NCI-H69 (cell line): ENCODE measurements at places on chromosomes 12 and 14.

DNA sequence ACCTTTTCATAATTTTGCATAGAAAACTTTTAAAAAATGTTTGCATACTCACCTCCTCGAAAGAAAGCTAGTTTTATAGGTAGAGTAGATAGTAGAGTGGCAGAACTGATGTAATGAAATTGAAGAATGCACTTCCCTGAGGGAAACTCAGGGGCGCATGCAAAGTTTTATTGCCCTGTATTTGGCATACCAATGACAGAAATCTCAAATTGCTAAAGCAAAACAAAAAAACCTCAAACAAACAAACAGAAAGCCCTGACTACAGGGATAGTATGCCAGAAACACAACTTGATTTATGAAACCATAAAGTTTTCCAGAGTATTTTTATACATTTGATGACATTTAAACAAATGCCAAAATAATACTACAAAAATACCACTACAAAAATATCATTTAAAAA, 1.8 kb downstream of the RASSF9 start:
- peak; percentile 78 for DNase-seq

- DNase-seq, result no peak
Measured at GRCh38 chr14:36585100-36585499, 2.7 kb upstream of the NKX2-8 start.

DNA sequence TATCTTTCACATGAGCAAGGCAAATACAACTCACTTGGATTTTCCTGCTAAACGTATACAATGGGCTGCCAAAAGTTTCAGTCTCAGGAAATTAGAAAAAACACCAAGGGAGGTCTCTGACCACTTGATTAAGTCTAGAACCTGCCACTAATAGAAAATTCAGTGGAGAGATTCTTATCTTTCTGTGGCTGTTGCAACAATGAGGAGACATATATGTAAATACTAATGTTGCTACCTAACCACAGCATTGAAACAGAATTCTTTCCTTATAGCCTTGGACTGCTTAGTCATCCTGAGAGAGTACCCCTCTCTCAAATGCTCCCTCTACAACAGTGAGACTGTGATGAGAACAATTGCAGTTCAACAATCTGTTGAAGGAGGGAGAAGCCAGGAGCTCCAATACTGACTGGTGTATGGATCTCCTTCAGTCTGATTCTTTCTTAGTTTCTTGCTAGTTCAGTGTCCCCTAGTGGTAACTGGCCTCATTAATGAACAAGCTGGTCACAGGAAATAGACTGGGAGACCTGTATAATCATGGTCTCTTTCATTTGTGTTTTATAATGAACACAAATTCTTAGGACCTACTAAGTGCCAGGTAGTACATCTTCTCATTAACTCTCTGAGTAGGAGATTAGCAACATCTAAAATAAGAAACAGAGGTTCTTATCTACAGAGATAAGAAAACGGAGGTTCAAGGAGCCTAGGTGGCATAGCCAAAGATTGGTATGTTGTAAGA, 164.5 kb downstream of the SLC38A4 start:
- DNase-seq, result peak; percentile 88

- no peak for DNase-seq
Measured at GRCh38 chr12:4388662-4389061, 9.2 kb upstream of the FGF23 start.

DNA sequence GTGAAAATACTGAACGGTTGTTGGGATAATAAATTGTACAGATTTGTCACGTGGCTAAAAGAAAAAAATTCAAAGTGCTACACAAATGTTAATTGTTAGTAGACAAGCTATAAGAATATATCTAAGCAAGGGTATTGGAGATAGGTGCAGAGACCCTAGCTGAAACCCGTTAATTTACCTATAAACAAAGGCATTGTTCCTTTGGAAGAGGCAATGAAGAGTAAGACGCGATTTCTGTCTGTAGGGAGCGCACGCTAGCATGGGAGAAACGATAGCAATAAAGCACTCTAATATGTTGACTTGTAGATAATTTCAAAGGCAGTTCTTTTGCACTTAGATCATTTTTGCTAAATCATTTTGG, 565 bp downstream of the CCDC77 start:
- no peak for DNase-seq

- DNase-seq, result no peak
Measured at GRCh38 chr12:122966743-122967550, 684 bp upstream of the ABCB9 start.

DNA sequence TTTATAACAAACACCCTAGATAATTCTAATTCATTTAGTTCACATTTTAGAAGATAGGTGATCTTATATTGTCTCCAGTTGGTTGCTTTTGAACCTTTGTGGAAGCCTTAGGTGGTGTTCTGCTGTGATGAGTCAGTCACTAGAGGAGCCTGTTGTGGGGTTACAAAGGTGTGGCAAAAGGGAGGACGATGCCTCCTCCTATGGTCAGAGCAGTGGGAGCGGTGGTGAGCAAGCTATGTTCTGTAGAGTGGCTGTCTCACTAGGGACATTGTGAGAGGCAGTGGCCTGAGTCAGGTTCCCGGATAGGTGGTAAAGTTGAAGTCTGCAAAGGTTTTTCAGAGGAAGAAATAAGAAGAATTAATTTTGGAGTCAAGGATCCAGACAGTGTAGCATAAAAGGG, 71.6 kb upstream of the USP44 start:
- no peak for DNase-seq

DNA sequence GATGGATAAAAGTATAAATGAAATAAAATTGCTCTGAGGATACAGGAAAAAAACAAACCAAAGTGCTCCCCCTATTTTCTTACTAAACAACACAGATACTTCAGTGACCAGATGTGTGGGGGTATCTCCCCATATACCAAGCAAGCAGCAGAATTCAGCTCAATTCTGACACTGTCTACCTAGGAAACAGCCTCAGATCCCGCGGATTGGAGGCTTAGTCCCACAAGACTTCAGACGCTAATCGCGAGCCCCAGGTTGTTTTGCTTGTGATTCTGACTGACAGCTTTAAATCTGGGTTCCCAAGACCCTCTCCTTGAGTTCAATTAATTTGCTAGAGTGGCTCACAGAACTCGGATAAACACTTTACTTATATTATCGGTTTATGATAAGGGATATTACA, 17.3 kb downstream of the NFKBIA start:
- no peak for DNase-seq

- no peak for DNase-seq
Measured at GRCh38 chr12:7731486-7731885, 15.7 kb downstream of the CLEC4C start.

- no peak for DNase-seq
Measured at GRCh38 chr12:6425590-6426531, 18.9 kb upstream of the CD27 start.

DNA sequence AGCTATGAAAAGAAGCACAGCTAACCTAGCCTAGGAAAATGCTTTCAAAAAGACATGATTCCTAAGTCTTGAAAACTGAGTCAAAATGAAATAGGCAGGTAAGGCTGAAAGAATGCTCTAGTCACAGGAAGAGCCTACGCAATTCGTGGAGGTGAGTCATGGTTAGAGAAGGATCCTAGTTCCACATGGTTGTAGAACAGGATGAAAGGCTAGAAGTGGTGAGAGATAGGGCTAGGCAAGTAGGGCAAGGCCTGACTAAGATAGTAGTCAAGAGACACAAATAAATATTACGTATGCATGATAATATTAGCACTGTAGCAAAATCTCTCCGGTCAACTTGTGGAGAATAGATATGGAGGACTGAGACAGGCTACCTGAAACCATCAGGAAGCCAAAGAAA, 47.2 kb downstream of the PLCZ1 start:
- DNase-seq, result no peak

GRCh38 chr12:76558684-76559399, 729 bp downstream of the OSBPL8 start:
- peak; percentile 62 for DNase-seq

DNA sequence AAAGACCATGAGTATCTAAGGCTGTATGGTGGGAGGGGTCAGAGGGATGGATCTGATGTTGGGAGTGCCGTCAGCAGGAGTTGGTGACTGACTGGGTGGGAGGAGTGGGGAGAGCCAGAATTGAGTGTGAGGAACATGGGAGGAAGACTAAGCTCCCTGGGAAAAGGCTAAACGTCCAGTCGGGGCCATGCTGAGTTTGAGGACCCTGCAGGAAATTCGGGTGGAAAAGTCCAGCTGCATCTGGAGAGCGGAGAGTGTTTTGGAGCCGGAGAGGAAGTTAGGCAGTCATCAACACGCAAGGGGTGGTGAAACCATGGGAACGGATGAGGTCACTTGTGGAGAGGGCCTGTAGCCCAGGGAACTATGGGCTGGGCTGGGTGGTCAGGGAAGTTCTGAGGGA, 60.9 kb downstream of the ELK3 start:
- no peak for DNase-seq
